ENCODE measurements at places on chromosomes 16 and 17. TPM values are rescaled to one million over a fixed set of nuclear protein-coding genes. Genes with fewer than 3 reads are reported as not detected.

Gene CACNG5
- polyA plus RNA-seq = not detected

DNA sequence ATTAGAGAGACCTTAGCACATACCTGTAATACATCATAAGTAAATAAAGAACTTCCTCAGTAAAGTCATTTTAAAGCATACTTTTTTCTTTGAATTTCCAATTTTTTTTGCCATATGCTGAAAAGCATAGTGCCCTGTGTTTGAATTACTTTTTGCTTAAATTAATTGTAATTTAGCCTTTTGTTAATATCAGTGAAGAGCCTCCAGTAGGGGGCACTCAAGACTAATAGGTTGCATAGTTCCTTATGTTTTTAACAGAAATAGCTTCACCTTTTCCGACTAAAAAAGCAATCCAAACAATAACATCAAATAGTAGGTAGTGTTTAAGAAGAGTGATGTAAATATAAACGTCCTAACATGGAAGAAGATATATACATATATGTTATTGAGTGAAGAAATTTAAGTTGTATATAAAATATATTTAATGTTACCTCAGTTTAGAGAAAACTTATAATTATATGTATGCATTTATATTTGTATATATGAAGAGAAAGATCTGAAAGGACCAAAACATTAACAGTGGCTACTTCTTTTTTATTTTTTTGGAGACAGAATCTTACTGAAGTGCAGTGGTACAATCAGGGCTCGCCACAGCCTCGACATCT lies 18.6 kb downstream of the RAD51C start:
- no peaks in the 10 kb centered on the region for H3K27me3 ChIP-seq
- H3K4me3 ChIP-seq = no peak overlapping the region
- no peaks in the 10 kb centered on the region for H3K36me3 ChIP-seq

Gene KCTD19
- not detected for polyA plus RNA-seq

Gene CLEC19A
- not detected for polyA plus RNA-seq

GRCh38 chr17:2175294-2175628 lies 120.4 kb downstream of the HIC1 start:
- no peaks in the 10 kb centered on the region for H3K27me3 ChIP-seq
- peaks cover 2% of the 10 kb centered on the region for H3K36me3 ChIP-seq
- peaks cover 93% of the 10 kb centered on the region for H3K4me1 ChIP-seq

GRCh38 chr17:46035112-46035818 lies 36.2 kb downstream of the STH start:
- H3K27me3 ChIP-seq = no peaks in the 10 kb centered on the region
- H3K4me1 ChIP-seq = peaks cover 18% of the 10 kb centered on the region
- no peak for DNase-seq

Gene MYL4
- not detected for polyA plus RNA-seq

Measured in sigmoid colon (tissue), 7 donors.